ENCODE measurements at places on chromosomes 12 and 14.

- peak; percentile 17 for DNase-seq
Observed at GRCh38 chr12:96876966-96877365, 30.1 kb upstream of the NEDD1 start.

- peak; percentile 62 for DNase-seq
Observed at GRCh38 chr12:7806863-7807487, 17.8 kb downstream of the NANOG start.

DNA sequence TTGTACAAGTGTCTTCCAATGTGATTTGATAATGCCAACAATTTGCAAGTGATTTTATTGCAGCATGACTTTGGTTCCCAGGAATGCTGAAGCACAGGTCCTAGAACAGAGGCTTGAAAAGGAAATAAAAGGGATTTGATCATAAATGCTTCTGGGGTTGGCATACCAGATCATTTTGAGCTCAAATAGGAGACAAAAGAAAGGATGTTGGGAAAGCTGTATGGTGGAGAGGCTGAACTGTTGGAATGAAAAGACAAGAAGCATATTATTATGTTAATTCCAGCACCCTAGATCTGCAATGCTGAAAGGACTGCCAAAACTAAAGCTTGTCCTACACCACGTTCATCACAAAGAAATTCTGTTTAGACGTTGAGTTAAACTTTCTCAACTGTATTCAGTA, 143.1 kb downstream of the BICD1 start:
- DNase-seq = peak; percentile 22

DNA sequence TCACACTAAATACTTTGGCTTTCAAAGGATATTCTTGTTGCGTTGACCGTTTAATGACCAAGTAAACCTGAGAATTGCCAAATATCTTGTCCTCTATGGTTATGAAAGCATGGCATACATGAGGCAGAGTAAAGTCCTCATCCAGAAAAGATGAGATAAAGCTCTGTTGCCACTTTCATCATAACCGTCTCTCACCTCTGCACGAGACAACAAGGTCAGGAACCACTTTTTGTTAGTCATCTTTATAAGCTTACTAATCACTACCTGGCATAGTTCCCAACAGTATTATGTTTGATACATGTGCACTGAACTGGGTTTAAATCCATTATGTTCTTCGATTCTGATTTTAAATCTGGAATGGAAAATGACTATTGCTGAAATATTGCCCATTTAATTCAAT, 31.3 kb downstream of the PTPRB start:
- peak; percentile 71 for DNase-seq

DNA sequence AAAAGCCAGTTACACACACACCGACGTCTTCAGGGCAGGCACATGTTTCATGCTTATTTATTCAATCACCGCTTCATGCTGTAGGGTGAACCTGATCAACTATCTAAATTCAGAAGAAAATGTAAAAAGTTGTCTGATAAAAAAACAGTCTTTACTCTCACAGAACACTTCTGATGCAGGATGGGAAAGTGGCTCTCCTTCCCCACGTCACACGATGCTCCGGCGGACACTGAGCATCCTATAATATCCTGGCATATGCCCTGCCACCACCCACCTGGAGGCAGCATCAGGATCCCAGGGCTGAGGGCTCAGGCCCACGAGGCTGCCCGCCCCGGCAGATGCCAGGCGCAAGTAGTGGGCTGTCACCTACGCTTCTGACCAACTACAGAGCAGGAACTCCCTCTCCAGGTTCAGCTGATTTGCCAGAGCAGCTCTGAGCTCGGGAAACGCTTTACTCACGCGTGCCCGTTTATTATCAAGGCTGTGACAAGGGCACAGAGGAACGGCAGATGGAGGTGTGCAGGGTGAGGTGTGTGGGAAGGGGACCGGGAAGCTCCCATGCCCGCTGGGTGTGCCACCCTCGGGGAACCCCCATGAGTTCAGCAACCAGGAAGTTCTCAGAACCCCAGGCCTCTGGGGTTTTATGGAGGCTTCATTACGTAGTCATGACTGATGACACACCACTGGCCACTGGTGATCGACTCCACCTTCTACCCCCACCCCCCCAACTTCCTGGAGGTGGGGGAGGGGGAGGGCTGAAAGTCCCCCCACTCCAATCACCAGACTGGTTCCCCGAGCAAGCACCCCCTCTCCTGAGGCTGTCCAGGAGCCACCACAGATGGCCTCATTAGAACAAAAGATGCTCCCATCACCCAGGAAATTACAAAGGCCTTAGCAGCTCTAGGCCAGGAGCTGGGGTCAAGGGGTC, 32.1 kb downstream of the SLC15A4 start:
- DNase-seq = peak; percentile 75

DNA sequence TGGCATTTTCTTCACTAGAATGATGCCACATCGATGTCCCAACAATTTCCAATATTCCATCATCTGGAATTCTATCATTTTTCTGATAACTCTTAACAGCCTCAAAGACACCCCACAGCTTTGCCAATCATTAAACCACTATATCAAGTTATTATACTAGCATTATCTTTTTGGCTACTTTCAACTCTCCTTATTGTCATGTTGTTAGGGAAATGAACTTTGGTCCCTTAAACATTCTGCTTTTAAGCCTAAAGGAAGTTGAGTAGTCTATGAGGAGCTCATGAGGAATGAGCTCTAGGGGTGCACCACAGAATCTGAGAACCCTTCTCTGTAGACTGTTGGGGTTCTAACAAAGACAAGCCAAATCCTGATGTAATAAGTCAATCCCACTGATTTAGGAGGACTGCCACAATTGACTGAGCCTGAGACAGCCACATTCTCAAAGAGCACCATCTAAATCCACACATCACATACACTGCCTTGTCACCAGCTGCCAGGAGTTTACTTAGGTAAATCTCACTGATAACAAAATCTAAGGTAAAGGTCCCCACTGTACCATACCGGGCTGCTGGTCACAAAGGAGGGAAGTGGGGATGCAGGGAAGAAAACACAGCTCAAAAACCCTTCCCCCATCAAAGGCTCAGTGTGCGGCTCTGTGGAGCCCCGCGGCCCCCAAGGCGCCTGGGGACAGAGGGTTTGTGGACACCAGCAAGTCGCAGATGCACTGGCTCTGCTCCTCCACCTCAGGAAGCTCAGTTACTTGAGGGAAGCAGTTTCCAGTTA, 58.2 kb downstream of the SETD3 start:
- no peak for DNase-seq

GRCh38 chr14:32038876-32039275, 38.2 kb upstream of the ARHGAP5 start:
- peak; percentile 15 for DNase-seq

GRCh38 chr14:21162081-21162480, 6.2 kb upstream of the OR5AU1 start:
- no peak for DNase-seq

- no peak for DNase-seq
Observed at GRCh38 chr12:68370006-68370590, 37.9 kb upstream of the MDM1 start.

DNA sequence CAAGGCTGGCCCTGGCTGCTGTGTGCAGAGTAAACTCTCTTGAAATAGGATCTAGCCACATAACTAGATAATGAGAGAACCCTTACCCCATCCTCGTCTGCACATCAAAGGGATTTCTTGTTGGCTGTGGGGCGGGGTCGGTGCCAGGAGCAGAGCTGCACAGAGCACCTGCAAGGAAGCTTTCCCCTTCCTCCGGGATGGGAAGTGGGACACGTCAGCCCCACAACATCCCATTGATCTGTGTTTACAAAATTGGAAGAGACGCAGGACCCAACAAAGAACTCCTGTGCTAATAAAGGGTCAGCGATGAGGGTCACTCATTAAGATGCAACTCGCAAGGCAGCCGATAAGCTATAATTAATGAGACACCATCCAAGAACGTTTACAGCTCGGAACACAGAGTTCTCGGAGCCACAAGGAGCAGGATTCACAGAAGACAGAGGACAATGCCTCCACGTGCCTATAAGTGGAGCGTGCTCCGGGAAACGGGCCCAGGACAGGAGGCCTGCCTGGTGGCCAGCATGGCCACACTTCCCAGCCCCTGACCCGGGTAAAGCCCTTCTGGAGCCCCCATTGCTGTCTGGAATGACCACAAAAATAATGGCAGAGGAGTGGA, 171.5 kb downstream of the SLC15A4 start:
- no peak for DNase-seq
